ENCODE measurements at places on chromosomes 7 and 10. TPM values are rescaled to one million over a fixed set of nuclear protein-coding genes. Genes with fewer than 3 reads are reported as not detected.

GRCh38 chr7:133827707-133828623 lies 299.2 kb upstream of the LRGUK start:
- no peaks in the 10 kb centered on the region for H3K36me3 ChIP-seq
- H3K27ac ChIP-seq, result no peak overlapping the region
- no peaks in the 10 kb centered on the region for H3K4me1 ChIP-seq
- H3K27me3 ChIP-seq, result no peaks in the 10 kb centered on the region

GRCh38 chr10:89523274-89523673 lies 12.1 kb downstream of the SLC16A12 start:
- H3K36me3 ChIP-seq, result no peaks in the 10 kb centered on the region
- H3K27ac ChIP-seq, result no peak overlapping the region
- H3K4me1 ChIP-seq, result no peaks in the 10 kb centered on the region
- H3K27me3 ChIP-seq, result no peaks in the 10 kb centered on the region

DNA sequence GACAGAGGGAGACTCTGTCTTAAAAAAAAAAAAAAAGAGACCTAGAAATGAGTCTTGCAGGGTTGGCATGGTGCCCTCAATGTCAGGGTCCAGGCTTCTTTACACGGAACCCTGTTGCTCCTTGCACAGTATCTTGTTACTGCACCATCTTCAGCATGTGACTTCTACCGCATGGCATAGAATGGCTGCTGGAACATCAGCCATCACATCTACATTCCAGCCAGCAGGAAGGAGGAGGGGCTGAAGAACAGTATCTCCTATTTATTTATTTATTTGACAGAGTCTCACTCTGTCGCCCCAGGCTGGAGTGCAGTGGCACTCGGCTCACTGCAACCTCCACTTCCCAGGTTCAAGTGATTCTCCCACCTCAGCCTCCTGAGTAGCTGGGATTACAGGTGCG lies 3.7 kb upstream of the ACHE start:
- peaks cover 46% of the 10 kb centered on the region for H3K27me3 ChIP-seq
- no peak overlapping the region for H3K27ac ChIP-seq
- DNase-seq, result no peak

DNA sequence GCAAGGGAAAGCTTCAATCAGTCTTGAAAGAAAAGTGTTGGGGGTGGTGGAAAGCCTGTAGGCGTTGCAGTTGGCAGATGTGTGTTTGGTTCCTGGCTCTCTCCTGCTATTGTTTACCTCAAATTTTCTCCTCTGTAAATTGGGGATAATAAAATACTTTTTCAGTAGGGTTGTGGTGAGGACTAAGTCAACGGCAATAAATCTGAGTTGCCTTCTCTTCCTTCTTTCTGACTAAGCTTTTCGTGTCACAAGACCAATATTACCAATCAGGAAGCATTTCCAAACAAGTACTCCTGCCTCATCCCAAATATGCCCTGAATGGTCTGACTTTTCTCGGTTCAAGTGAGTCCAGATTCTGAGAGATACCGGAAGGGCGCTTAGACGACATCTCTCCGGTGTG lies 54.0 kb downstream of the CREB5 start:
- no peaks in the 10 kb centered on the region for H3K4me1 ChIP-seq
- H3K36me3 ChIP-seq, result no peaks in the 10 kb centered on the region
- H3K27ac ChIP-seq, result no peak overlapping the region

- H3K36me3 ChIP-seq, result no peaks in the 10 kb centered on the region
- H3K4me3 ChIP-seq, result no peak overlapping the region
- DNase-seq, result no peak
- no peak overlapping the region for H3K27ac ChIP-seq
These were observed 60.4 kb upstream of the INSIG1 start for GRCh38 chr7:155237297-155237696.

DNA sequence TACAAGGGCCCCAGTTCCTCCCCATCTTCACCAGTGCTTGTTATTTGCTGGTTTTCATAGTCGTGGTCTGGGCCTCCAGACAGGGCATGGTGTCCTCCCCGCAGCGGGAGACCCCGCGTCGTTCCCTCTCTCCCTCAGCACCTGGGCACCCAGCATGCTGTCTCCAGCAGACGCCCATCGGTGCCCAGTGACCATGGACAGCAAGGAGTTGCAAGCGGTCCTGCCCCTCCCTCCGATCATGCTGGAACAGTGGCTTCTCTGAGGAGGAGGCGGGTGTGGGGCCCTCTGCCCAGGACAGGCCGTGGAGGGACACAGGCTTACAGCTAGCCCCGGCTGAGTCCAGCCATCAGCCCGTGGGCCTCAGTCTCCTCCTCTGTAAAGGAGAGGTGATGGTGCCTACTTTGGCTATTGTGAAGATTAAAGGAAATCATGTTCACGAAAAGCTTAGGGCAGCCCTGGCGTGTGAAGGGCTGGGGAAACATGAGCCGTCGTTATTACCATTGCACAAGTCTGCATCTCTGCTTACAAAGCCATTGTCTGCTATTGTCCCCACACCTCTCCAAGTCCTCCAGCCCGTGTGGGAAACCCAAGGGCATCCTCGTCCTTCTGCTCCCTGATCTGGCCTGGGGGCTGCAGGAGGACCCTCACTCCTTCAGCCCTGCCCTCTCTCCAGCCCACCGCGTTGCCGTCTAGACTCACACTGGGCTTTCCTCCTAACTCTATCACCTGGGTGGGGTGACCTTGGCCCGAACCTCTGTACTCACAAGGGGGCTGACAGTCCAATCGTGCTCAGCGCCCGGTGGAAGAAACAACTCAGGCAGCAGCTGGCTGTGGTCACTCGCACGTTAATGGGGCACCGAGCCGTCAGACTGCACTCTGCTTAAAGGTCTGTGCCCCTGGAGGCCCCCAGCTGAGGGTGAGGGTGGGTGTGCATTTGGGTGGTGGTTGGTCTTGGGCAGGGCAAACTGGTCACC lies 29.9 kb downstream of the EN2 start:
- H3K36me3 ChIP-seq, result no peaks in the 10 kb centered on the region
- H3K27ac ChIP-seq, result no peak overlapping the region
- no peak for DNase-seq
- peaks cover 67% of the 10 kb centered on the region for H3K27me3 ChIP-seq
- H3K4me1 ChIP-seq, result peaks cover 20% of the 10 kb centered on the region

DNA sequence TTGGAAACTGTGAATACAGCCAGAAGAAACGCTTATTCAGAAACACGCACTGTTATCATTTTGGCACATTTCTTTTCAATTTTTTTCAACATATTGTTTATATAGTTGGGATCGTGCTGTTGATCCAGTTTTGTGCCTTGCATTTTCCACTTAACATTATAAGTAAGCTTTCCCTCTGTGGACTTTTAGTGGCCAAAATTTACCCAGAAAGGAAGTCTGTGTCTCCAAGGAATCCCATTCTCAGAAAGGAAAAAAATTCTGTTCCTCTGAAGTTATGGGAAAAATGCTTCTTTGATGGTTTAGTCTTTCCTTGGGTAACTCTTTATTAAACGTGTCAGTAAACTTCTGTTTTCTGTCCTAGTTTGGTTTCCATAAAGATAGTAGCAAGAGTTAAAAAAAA lies 280.0 kb downstream of the REEP3 start:
- H3K27me3 ChIP-seq, result no peaks in the 10 kb centered on the region
- H3K36me3 ChIP-seq, result no peaks in the 10 kb centered on the region
- no peaks in the 10 kb centered on the region for H3K4me1 ChIP-seq
- H3K27ac ChIP-seq, result no peak overlapping the region
- DNase-seq, result no peak

GRCh38 chr10:13893926-13894325 lies 307.2 kb downstream of the PRPF18 start:
- H3K27ac ChIP-seq, result no peak overlapping the region
- H3K4me3 ChIP-seq, result no peak overlapping the region
- DNase-seq, result no peak
- peaks cover 71% of the 10 kb centered on the region for H3K27me3 ChIP-seq
- peaks cover 14% of the 10 kb centered on the region for H3K4me1 ChIP-seq

DNA sequence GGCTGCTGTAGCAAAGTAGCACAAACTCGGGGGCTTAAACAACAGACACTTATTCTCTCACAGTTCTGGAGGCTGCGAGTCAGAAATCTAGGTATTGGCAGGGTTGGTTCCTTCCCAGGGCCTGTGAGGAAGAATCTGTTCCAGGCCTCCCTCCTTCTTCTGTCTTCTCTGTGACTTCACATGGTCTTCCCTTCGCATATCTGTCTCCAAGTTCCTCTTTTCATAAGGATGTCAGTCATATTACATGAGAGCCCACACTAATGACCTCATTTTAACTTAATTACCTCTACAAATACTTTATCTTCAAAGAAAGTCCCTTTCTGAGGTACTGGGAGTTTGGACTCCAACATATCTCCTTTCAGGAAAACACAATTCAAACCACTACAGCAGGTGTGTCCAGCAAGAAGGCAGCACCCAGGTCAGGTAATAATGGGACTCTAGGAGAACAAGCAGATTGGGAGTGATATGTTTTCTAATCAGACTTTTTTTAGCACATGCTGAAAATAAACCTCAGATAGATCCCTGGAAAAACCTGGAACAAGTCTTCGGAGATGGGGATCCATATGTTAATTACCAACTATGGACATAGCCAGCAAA lies 11.7 kb downstream of the CREB5 start:
- no peaks in the 10 kb centered on the region for H3K36me3 ChIP-seq
- H3K27me3 ChIP-seq, result peaks cover 2% of the 10 kb centered on the region
- H3K27ac ChIP-seq, result no peak overlapping the region
- peak; percentile 24 for DNase-seq
- H3K4me3 ChIP-seq, result no peak overlapping the region

DNA sequence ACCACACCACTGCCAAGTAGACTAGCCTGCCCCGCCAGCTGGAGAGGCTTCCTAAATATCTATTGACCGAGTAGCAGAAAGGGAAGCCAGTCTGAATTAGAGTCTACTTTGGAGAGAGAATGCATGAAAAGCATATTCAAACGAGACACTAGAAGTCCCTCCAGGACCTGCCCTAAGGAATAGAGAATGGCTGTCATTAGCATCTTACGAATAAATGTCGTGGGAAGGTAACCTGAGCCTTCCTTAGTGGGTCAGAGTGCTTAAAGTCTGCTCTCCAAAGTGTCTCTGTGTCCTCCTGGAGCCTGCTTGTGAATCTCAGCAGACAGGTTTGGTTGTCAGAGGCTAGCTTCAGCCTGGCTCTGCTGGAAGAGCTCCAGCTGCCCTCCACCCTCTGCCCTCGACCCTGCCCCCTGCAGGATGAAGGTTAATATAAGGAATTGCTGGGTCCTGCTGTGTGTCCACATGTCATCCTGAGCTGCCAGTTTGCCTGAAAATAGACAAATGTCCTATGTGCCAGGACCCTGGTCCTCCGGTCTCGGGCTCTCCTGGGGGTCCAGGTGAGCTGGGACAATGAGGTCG lies 33.4 kb downstream of the FAM241B start:
- DNase-seq, result no peak
- no peak overlapping the region for H3K4me3 ChIP-seq
- no peaks in the 10 kb centered on the region for H3K4me1 ChIP-seq
- no peaks in the 10 kb centered on the region for H3K27me3 ChIP-seq

GRCh38 chr7:36967387-36967786 lies 243.1 kb upstream of the AOAH start:
- no peaks in the 10 kb centered on the region for H3K36me3 ChIP-seq
- no peak overlapping the region for H3K4me3 ChIP-seq
- DNase-seq, result peak; percentile 50

DNA sequence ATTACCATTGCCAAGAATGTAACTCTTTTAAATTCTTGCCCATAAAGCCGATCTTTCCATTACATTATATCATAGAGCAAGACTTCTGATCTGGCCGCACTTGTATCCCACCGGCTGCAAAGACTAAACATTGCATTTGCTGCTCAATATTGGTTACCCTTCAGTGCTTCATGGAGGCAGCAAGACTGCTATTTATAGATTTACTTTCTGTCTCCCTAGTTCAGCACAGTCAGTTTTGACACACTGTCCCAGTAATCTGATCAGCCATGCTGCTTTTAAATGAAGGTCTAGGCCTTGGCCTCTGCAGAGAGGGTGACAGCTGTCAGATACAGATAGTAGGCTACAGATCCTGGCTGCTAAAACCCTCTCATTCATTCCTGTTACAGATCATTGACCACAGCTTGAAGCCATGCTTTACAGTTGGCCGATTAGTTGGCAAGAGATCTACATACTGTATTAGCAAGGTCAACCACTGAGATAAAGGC lies 562.6 kb upstream of the GALNT17 start:
- no peak overlapping the region for H3K27ac ChIP-seq
- H3K4me3 ChIP-seq, result no peak overlapping the region
- no peaks in the 10 kb centered on the region for H3K4me1 ChIP-seq
- H3K36me3 ChIP-seq, result no peaks in the 10 kb centered on the region
- no peak for DNase-seq
- no peaks in the 10 kb centered on the region for H3K27me3 ChIP-seq

GRCh38 chr7:17234030-17234397 lies 64.4 kb upstream of the AHR start:
- no peaks in the 10 kb centered on the region for H3K27me3 ChIP-seq
- H3K27ac ChIP-seq, result peak overlapping the region; percentile 100
- H3K4me1 ChIP-seq, result peaks cover 24% of the 10 kb centered on the region
- peak; percentile 80 for DNase-seq
- H3K36me3 ChIP-seq, result no peaks in the 10 kb centered on the region

- no peak overlapping the region for H3K4me3 ChIP-seq
- no peak overlapping the region for H3K27ac ChIP-seq
- peaks cover 30% of the 10 kb centered on the region for H3K36me3 ChIP-seq
- no peaks in the 10 kb centered on the region for H3K4me1 ChIP-seq
- DNase-seq, result no peak
These were observed 102.6 kb downstream of the VOPP1 start for GRCh38 chr7:55469721-55470120.

DNA sequence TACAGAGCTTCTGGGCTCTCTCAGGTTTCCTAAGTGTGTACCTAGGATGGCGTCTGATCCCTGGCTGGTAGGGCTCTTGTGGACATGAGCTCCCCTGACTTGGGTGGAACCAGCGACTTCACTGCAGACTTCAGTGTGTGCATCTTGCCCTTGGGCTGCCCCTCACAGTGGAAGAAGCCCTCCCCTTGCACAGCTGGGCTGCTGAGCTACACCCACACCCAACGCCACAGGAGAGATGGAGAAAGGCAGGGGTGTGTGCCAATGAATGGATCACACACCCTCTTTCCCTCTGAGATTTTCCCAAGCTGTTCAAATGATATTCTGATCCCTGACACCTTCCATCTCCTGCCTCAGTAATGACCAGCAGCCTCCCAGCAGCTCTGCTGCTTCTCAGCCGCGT lies 296.7 kb downstream of the GFRA1 start:
- H3K36me3 ChIP-seq, result no peaks in the 10 kb centered on the region
- H3K4me3 ChIP-seq, result no peak overlapping the region
- no peak for DNase-seq

- H3K4me1 ChIP-seq, result peaks cover 7% of the 10 kb centered on the region
- no peak overlapping the region for H3K4me3 ChIP-seq
- H3K27ac ChIP-seq, result no peak overlapping the region
- DNase-seq, result no peak
- H3K27me3 ChIP-seq, result no peaks in the 10 kb centered on the region
- no peaks in the 10 kb centered on the region for H3K36me3 ChIP-seq
These were observed 66.9 kb upstream of the ARHGAP21 start for GRCh38 chr10:24790599-24790998.

- no peaks in the 10 kb centered on the region for H3K4me1 ChIP-seq
- H3K27ac ChIP-seq, result no peak overlapping the region
- no peaks in the 10 kb centered on the region for H3K36me3 ChIP-seq
- H3K4me3 ChIP-seq, result no peak overlapping the region
- no peaks in the 10 kb centered on the region for H3K27me3 ChIP-seq
These were observed 180.8 kb downstream of the RAB11FIP2 start for GRCh38 chr10:117865945-117866344.

LLCFC1 gene
- not detected for polyA plus RNA-seq

C7orf33 gene
- polyA plus RNA-seq, result not detected

PRSS37 gene
- polyA plus RNA-seq, result not detected

UFSP1 gene
- polyA plus RNA-seq, result 0.57 TPM

PTPRE gene
- polyA plus RNA-seq, result 95.2 TPM

CRHR2 gene
- polyA plus RNA-seq, result not detected

FAM237B gene
- not detected for polyA plus RNA-seq

PON3 gene
- not detected for polyA plus RNA-seq

FAM25G gene
- not detected for polyA plus RNA-seq

TWIST1 gene
- polyA plus RNA-seq, result not detected

LRMDA gene
- polyA plus RNA-seq, result 39.8 TPM

TFR2 gene
- 0.79 TPM for polyA plus RNA-seq

GOLGA7B gene
- polyA plus RNA-seq, result not detected

All from CD14-positive monocyte (primary cell).